ENCODE measurements at places on chromosomes 16 and 17.

- no peak for DNase-seq
Observed at GRCh38 chr16:27174007-27174406, 29.3 kb upstream of the KDM8 start.

DNA sequence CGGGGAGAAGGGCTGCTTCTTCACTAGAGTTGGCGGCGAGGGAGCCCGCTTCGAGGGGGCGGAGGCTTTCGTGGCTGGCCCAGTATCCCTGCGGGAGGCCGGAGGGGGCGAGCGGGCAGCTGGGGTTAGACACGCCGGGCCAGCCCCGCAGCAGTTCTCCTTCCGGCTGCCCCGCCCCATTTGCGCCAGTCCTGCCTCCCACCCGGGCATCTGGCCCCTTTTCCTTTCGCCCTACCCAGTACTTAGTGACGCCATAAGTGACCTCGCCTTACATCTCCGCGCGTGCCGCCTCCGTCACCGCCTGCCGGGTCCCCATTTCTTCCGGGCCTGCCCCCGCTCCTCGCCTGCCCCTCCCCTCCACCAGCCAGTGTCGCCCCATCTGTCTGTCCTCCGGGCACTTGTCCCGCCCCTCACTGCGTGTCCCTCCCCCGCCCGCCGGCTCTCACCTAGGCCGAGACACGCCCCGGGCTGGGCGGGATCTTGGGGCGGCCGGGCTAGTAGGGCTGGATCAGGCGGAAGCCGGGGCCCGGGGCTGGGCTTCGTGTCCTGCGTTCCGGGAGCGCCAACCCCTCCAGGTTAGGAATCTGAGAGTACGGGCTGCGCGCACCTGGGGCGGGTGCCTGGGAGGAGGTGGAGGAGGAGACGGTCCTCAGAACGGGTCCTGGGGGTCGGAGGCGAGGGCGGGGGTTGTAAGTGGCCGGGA is 14.3 kb downstream of the SPATA32 start:
- DNase-seq = peak; percentile 44

DNA sequence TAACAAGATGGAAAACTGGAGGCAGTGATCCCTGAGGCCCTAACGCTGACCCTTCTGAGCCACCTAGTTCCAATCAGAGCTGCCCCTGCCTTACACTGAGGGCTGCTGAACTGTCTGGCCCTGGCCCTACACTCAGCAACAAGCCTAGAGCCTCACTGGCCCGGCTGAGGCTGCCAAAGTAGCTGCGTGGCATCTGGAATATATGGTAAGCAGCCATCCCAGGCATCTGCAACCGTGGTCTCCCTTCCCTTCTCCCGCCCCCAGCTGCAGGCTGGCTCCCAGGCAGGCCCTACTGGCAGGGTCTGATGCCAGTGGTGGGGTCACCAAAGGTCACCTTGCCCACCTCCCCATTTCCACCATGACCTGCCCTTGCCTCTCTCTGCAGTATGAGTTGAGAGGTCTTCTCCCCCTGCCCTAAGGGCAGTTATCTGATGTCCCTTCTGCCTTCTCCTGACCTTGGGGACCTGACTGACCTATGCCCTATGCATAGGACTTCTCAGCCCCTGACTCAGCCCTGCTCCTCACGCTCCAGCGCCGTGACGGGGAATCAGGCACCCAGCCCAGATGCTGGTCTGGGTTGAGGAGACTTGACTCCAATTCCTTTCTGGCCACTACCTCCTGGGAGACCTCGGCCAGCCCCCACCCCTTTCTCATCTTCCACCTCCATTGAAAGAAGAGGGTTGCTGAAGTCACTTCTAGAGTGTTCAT is 45.3 kb downstream of the CPNE2 start:
- DNase-seq = no peak

DNA sequence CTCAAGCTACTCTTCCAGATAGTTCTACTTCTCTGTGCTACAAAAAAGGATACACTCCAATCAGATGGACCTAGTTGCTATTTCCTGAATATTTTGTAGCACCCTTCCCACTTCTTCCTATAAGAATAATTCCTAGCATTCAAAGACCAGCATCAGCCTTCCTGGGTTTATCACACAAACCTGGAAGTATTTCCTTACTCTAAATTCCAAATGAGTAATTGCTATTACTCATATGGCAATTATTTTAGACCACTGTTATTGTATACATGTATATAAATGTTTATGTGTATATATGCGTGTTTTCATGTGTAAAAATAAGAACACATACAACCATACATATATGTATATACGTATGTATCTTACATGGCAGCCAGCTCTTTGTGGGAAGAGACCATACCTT is 130.6 kb downstream of the MYO1D start:
- DNase-seq = no peak

DNA sequence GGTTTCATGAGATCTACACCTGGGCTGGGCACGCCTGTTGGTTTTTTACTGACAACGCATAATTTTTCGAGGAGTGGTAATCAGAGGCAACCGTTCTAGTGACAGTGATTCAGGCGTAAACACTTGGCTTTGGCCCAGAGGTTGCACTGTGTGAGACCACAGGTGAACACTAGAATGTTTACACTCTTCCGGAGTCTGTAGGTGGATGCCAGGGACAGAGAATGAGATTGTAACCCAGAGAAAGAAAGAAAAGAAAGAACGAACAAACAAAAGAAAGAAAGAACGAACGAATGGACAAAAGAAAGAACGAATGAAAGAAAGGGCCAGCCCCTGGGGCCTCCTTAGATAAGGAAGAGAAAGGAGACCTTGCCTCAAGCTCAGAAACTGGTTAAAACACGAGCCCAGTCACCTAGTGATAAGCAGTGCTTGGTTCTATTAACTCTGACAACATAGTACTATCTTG is 113.2 kb downstream of the PRKCB start:
- no peak for DNase-seq

DNA sequence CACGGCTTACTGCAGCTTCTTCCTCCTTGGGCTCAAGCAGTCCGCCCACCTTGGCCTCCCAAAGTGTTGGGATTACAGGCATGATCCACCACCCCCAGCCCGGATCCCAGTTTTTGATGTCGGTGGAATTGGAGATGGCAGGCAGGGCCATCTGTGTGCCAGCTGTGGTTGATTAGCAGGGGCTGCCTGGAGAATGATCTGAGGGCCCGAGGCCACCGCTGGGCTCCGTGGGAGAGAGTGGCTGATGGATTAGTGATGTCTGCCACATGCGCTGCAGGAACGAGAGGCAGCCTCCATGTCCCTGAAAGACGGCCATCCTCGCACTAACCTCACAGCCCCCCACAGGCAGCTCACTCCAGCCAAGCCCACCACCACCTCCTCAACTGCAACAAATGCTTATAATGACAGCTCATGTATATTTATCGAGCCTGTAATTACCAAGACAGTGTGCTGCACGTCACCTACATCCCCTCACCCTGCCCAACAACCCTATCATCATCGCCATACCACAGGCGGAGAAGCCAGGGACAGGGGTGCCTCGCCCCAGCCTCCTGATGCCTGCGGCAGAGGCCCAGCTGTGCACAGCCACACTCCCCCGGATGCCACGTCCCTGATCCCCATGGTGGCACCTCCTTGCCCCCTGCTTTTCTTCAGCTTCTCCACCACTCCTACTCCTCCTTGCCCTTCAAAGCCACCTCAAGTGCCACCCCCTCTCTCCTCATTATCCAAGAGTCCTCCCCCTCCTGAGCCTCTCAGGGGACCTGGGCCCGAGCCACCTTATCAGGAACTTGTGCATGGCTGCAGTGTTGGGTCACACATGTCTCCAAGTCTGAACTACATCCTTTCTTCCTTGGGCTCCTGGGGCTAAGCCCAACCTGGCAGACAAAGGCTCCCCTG is 33.2 kb downstream of the ACTG1 start:
- peak; percentile 54 for DNase-seq

- DNase-seq = no peak
Observed at GRCh38 chr17:70268383-70268782, 99.1 kb downstream of the KCNJ2 start.

DNA sequence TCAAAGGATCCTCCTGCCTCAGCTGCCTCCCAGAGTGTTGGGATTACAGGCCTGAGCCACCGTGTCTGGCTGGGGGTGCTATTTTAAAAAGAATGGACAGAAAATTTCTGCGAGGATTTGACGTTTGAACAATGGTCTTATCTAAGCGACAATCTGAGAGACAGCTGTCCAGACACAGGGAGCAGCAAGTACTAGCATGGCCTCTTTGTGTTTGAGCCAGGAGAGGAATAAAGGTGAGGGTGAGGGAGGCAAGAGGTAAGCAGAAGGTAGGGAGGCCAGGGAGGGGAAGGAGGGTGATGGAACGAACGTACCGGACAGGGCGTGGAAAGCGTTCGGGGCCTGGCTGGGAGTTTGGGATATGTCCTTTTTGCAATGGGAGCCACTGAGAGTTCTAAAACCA is 59.2 kb downstream of the PITPNC1 start:
- no peak for DNase-seq

- peak; percentile 95 for DNase-seq
Observed at GRCh38 chr17:44086364-44087311, 16.1 kb downstream of the G6PC3 start.

DNA sequence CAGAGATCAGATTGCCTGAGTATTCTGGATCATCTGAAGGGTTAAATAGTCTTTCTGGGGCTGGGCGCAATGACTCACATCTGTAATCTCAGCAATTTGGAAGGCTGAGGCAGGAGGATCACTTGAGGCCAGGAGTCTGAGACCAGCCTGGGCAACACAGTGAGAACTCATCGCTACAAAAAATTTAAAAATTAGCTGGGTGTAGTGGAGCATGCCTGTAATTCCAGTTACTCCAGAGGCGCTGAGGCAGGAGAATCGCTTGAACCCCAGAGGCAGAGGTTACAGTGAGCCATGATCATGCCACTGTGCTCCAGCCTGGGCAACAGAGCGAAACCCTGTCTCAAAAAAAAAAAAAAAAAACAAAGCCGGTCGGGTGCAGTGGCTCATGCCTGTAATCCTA is 15.7 kb downstream of the MVP start:
- no peak for DNase-seq

GRCh38 chr16:82993926-82994325 is 367.2 kb downstream of the CDH13 start:
- DNase-seq = no peak

GRCh38 chr16:28264656-28265055 is 27.7 kb upstream of the SBK1 start:
- peak; percentile 2 for DNase-seq

- no peak for DNase-seq
Observed at GRCh38 chr17:43722870-43723665, 35.5 kb downstream of the SOST start.

- no peak for DNase-seq
Observed at GRCh38 chr16:78436846-78437245, 337.4 kb downstream of the WWOX start.

GRCh38 chr17:784143-784542 is 2.0 kb downstream of the MRM3 start:
- DNase-seq = no peak

DNA sequence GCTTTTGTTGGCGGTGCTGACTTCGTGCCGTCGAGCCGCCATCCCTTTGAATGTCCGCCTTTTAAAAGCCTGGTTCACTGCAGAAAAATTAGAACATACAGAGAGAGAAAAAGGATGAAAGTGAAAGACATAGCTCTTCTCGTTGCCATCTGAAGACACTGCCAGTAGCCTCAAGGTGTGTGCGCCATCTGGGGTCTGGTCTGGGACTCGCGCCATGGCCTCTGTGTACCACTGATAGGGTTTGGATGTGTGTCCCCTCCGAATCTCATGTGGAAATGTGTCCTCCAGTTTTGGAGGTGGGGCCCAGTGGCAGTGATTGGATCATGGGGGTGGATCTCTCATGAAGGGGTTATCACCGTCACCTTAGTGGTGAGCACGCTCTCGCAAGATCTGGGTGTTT is 15.5 kb downstream of the GSE1 start:
- DNase-seq = no peak

GRCh38 chr16:65313936-65314626 is 192.2 kb upstream of the CDH11 start:
- DNase-seq = peak; percentile 72

DNA sequence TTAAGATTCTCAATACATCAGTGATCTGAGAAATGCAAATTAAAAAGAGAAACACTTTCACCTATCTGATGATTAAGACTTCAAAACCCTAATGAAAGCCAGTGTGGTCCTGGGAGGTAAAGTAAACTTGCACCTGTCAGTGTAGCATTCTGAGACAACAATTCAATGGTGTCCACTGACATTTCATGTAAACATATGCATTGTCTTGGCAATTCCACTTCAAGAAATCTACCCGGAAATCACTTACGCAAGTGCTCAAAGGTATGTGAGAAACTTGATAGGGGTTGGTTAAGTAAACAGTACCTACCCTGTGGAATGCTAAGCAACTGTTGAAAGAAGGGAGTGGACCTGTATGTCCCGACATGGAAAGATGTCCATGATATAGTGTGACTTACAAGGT is 2.1 kb downstream of the ST6GALNAC1 start:
- no peak for DNase-seq

DNA sequence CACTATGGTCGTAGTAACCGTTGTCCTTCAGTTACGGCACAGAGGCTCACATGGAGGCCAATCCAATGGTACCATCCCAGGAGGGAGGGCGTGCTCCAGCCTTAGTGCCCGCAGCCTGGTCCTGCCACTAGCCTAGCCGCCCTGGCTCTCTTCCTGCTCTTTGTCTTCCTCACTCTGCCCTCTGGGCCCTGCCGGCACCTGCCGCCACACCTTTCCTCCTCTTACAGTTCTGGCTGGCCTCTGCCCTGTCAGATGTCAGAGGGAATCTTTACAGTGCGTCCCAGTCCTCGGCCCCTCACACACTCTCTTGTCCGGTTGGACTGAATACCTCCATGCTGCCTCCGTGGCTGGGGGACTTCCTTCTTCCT is 23.4 kb downstream of the GINS2 start:
- DNase-seq = no peak

- DNase-seq = peak; percentile 47
Observed at GRCh38 chr16:27174798-27175197, 28.5 kb upstream of the KDM8 start.

DNA sequence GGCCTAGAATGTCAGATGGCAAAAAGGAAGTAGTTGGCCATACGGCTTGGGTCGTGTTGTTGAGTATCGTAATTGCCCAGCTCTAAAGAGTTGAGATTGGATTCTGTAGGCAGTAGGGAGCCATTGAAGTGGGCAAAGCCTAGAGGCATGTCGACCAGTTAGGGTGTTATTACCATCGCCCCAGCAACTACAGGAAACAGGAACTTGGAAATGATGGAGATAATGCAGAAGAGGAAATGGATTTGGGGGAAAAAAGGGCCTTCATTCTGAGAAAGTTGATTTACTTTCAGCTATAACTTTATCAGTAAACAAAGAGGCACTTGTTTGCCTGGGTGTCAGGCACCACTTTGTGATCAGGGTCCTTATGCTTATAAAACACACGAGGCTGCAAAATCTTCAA is 52.6 kb downstream of the COX10 start:
- no peak for DNase-seq

- peak; percentile 84 for DNase-seq
Observed at GRCh38 chr17:45719335-45720071, 64.6 kb upstream of the CRHR1 start.
